ENCODE measurements at places on chromosomes 11 and 22.

DNA sequence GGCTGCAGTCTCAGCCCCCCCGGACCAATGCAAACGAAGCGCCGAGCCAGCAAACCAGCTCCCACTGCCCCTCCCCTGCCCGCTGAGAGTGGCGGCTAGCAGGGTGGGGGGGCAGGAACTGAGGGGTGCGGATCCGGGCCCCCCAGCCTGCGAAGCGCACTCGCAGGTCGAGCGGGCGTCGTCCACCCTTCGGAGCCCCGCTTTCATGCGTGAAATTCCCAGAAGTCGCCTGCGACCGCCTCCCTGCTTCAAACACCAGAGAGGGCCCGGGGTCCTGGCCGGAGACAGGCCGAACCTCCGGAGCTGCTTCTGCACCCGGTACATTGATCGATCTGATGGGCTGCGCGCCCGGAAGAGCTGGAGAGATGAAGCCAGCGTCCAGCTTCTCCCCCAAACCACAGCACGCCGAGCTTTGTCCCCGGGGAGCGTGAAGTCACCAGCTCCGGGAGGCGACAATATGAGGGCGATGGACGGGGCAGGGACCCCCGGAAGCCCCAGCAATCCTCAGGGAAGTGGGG is 646 bp upstream of the PATZ1 start:
- DNase-seq: peak; percentile 84

DNA sequence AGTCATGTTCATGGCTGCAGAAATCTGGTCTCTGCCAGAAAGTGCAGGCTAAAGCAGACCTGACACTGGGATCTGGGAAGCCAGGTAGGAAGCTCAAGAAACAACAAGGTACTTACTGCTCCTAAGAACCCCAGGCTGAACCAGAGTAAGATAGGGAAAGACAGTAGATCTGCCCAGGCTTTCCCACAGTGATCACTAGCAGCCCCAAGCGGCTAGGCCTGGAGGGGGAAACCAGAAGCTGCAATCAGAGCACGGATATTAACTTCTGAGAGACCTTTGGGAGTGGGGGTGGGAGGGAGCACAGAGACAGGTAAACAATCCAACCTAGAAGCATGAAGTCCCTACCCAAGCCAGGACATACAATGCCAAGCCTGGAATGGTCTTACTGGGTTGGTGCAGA is 135.2 kb upstream of the C11orf58 start:
- peak; percentile 25 for DNase-seq

DNA sequence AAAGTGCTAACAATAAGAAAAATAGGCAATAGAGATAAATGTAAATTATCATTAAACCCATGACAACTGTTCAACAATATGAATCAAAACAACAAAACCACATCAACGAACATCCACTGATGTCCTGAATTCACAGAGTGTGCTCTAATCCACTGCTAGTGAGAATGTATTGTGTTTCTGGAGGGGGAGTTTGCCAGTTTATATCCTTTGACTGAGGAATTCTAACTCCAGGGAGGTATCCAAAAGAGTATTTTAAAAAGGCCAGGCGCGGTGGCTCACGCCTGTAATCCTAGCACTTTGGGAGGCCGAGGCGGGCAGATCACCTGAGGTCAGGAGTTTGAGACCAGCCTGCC is 1.7 kb upstream of the WEE1 start:
- DNase-seq: peak; percentile 20

DNA sequence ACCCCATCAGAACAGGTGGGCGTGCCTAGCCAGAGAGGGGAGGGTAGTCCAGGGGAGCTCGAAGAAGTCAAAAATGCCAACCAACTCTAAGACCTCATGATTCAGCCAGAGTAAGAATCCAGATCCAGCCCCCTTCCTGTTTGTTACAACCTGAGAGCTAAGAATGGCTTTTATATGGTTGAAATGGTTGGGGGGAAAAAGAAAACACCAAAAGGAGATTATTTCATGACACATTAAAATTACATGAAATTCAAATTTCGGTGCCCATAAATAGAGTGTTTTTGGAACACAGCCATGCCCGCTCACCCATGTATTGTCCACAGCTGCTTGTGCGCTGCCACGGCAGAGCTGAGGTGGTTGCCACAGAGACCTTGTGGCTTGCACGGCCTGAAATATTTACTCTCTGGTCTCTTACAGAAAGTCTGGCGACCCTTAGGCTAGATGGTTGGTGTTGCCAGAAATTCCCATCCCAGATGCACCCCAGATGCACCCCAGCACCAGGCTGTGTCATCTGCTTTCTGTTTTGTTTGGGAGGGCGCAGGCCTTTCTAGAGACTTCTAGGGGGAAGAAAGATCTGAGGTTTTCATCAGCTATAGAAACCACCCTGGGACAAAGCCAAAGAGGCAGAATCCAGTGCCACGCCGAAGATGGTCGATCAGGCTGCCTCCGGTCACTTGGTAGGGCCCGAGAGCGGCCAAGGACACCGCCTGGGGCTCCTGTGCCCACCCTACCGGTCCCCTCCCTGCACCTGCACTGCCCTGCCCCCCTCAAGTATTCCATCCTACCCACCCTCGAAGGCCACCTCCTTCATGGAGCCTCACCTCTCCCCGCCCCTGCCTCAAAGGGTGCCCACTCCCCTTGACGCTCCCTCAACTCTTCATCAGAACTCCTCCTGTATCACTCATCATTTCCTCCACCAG is 80.2 kb downstream of the DSCAML1 start:
- no peak for DNase-seq

DNA sequence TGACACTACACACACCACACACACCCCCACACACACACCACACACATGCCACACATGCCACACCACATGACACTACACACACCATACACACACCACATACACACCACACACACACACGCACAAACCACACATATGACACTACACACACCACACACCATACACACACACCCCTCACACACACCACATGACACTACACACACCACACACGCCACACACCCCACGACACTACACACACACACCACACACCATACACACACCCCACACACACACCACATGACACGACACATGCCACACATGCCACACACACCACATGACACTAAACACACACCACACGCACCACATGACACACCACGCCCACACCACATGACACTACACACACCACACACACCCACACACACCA is 101.8 kb upstream of the ASPHD2 start:
- no peak for DNase-seq

DNA sequence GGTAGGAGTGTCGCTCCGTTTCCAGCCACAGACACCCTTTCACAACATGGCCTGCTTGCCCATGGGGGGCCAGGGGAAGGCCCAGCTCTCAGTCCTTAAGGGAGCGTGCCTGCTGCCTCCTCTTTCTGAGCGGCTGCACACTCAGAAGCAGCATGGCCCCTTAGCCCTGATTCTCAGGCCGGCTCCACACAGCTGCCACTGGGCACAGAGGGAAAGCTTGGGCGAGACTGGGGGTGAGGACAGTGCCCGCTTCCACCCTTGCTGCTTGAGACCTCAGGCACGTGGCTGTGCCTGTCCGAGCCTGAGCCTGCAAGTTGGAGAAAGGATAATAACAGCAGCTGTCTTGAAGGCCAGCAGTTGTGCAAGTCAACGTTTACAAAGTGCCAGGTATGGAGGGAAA is 416.3 kb downstream of the SHANK2 start:
- DNase-seq: no peak

DNA sequence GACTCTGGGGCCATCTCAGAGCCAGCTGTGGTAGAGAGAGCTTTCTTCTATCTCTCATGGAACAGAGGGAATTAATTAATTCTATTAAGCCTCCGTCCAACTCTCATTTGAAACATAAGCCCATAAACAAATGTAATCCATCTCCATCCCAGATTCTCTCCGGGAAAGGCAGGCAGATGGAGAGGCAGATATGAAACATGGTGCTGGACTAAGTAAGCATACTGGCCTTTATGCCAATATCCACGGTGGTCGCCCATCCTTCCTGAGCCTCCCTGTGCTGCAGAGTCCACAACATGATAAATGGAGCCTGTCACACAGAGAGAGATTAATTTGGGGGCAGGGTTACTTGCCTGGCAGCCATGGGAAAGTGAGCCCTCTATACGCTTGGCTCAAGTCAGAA is 44.8 kb downstream of the PRR5L start:
- no peak for DNase-seq

- DNase-seq: peak; percentile 80
Observed at GRCh38 chr22:50209893-50210292, 9.1 kb downstream of the SELENOO start.

GRCh38 chr11:75557666-75558494 is 4.2 kb upstream of the SERPINH1 start:
- peak; percentile 96 for DNase-seq

GRCh38 chr22:37505565-37505964 is 13.7 kb downstream of the CARD10 start:
- DNase-seq: no peak

DNA sequence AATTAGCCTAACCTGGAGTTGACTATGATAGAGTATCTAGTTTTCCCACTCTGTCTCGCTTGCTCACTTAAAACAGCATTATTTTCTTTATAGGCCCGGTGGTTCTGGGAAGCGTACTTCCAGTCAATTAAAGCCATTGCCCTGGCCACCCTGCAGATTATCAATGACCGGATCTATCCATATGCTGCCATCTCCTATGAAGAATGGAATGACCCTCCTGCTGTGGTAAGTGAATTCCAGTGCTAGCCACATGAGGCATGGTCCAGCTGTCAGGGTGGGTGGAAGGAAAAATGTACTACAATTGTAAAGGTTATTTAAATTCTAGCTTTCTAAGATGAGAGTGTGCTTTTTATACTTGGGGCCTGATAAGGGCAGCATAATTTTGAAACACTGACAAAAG is 76.0 kb downstream of the EXT2 start:
- no peak for DNase-seq

DNA sequence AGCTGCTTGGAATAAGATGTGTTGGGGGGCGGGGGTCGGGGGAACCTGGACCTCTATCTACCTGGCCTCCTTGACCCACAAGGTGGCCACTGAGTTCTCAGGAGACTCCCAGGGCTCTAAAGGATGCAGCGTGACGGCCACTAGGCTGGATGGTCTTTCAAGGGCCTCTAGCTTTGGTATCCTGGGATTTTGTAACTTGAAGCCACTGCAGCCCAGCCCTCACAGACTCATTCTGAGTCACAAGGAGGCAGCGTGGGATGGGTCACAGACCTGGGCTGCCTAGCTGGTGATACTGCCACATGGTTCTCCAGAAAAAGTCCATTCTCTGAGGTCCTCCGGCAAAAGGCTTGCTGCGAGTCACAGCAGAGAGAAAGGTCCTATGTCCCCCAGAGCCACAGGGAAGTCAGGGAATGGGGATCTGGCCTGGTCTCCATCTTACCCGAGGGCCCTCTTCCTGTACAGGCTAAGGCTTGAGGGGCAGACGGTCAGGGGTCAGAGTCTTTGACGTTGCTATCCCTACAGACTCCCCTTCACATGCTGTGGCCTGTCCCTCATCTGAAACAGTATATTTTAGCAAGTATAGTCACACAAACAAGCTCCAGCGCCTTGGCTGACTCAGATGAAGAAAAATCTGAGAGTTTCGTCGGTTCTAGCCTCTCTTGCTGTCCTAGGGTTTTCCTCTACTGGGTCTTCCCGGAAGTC is 52.4 kb downstream of the KCNC1 start:
- DNase-seq: no peak

DNA sequence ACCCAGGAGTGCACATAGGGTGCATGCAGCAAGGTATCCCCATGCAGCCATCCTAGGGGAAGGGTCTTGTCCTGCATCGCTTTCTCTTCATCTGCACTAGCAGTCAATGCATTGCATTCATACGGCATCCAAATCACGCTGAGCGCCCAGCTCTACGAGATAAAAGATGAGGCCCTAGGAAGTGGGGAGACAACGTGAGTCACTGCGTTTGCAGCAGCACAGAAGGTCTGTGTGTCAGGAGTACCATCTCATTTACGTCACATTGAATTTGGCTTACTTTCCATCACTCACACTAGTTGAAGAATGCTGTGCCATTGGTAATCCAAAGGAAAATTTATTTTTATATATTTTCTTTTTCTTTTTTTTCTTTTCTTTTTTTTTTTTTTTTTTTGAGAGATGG is 2.5 kb upstream of the ST14 start:
- DNase-seq: no peak

- no peak for DNase-seq
Observed at GRCh38 chr11:44822369-44822768, 95.6 kb downstream of the TSPAN18 start.

DNA sequence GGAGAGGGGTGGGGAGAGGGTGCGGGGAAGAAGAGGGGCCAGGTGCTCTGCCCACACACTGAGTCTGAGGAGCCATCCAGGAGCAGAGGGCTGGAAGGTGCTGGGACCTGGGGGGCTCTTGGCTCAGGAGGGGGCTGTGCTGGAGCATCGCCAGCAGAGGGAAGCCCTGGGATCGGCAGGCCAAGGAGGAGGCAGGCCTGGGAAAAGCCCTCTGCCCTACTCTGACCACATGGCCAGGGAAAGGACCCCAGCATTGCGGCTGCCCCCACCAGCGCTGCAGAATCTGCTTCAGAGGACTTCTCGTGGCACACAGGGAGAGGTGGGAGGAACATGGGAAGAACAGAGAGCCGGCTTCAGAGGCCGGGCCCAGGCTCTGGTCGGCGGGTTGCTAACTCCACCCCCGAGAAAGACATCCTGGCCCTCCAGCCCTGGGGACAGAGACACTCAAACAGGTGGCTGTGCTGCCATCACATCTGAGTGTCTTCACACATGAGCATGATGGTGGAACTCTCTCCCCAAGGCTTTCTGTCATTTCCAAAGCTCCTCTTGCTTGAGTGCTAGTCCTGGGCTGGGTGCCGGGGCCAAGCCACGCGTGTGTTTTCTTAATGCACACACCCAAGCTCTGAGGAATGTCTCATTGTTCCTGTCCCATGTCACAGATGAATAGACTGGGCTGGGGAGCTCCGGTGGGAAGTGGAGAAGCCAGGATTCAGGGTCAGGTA is 1378.0 kb downstream of the BRD1 start:
- DNase-seq: no peak

GRCh38 chr11:122923302-122923701 is 40.7 kb downstream of the JHY start:
- peak; percentile 4 for DNase-seq

- DNase-seq: no peak
Observed at GRCh38 chr11:8095371-8095770, 14.4 kb downstream of the TUB start.

DNA sequence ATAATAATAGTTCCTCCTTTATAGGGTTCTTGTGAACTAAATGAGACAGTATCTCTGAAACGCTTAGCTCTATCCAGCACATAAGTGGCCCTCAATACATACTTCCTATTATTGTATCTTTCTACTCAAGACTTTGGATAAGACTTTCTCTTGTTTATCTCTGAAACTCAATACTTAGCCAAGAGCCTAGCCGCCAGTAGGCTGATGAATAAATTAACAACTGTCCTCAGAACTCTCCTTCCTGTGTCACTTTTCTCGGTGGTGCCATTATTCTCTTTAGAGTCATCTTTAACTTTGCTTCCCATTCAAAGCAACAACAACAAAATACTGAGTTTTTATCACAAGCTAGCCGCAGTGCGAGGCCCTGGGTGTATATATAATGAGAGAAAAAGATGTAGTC is 86.9 kb downstream of the FAM83F start:
- no peak for DNase-seq
